CD4-positive, alpha-beta T cell treated with Interleukin-4 for 1 hour (primary cell): ENCODE measurements at places on chromosomes 6 and 20.

DNA sequence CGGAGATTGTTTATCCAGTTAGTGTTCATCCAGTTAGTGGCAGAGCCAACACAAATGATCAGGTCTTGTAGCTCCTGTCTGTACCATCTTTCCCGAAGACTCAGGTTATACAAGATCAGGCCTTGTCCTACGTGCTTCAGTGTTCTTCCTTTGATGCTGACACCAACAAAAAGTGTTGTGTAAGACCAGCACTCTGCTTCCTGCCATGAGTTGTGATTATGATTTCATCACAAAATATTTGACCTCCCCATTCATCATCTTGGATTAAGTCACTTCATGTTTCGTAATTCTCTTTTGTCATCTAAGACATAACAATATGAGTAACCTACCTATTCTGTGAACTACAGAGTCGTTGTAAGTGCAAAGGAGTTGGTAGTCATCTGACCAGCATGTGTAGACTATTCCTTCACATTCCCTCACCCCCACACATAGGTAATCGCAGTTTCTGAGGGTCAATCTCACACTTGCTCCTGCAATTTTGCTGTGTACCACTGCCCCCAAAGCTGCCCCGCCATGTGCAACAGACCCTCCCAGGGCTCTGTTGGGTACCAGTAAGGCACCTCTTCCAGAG, 135.6 kb upstream of the SLC22A23 start:
- no peak for DNase-seq

- DNase-seq = no peak
Observed at GRCh38 chr20:47244451-47244850, 112.0 kb downstream of the ZMYND8 start.

GRCh38 chr6:4336778-4337442, 201.5 kb upstream of the ECI2 start:
- no peak for DNase-seq

GRCh38 chr6:18121580-18122127, 823 bp downstream of the NHLRC1 start:
- DNase-seq = no peak
